ENCODE measurements at places on chromosomes 3 and 15.

- no peak for DNase-seq
Observed at GRCh38 chr3:62500556-62501288, 127.4 kb upstream of the FEZF2 start.

GRCh38 chr3:339351-339750 lies 142.8 kb downstream of the CHL1 start:
- no peak for DNase-seq

GRCh38 chr3:117793622-117794265 lies 1084.2 kb downstream of the TUSC7 start:
- DNase-seq, result no peak

DNA sequence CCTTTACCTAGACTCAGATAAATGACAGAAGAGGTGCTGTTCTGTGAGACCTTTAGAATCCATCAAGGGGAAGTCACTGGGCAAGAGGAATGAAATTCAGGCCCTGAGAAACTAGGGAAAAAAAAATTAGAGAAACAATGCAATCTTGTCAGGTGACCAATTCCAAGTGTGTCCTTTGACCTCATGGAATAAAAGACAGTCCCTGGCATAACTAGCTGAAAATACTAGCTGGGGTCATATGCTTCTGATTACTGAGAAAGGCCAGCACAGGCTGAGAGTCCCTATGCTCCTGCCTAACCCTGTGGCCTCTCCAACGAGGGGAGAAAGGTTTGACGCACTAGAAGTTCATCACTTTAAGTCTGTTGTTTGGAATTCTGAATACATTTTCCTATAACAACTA lies 167.3 kb downstream of the XXYLT1 start:
- no peak for DNase-seq

DNA sequence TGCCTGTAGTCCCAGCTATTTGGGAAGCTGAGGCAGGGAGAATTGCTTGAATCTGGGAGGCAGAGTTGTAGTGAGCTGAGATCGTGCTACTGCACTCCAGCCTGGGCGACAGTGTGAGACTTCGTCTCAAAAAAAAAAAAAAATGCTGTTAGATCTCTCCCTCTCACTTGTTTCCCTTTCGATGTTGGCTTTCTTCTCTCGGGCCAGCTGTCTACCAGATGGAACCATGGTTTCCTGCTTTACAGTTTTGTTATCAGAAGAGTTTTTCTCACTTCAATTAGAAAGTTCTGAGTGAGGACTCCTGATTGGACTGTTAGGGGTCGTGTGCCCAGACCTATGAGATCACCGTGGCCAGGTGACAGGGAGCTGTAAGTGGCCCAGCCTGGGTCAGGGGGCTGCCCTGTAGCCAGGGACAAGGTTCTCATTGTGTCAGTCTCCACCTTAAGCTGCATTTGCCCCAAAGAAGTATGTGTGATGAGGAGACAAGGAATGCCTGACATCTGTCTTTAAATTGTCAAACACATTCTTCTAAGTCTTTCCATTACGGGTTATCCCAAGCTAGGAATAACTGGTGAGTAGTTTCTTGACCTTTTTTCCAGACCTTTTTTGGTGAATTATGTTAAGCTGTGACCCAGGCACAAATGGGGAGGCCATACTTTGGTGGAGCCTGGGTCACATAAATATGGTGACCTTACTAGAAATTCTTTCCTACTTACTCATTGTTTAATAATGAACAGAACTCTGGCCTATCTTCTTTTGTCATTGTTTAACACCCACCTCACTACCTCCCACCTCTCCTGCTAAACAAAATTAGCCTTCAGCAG lies 25.2 kb downstream of the SNAPC5 start:
- DNase-seq, result no peak

- DNase-seq, result no peak
Observed at GRCh38 chr3:191105418-191105817, 93.6 kb upstream of the OSTN start.

DNA sequence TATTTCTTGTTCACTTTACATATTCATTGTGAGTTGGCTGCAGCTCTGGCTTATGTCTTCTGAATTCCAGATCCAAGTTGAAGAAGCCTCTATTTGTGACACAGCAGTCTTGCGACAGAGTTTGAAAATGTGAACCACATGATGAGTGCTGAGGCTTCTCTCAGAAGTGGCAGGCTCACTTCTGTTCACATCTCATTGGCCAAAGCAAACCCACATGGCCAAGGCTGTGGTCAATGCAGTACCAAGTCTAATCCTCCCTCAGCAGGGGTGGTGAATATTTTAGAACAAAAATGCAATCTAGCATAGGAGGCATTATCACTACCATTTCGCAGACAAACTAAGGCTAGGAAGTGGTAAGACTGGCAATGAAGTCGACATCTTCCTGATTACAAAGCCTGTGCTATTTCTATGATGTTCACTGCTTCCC lies 45.2 kb downstream of the CDCP1 start:
- no peak for DNase-seq

GRCh38 chr3:128794067-128794768 lies 68.2 kb downstream of the RAB7A start:
- DNase-seq, result no peak

DNA sequence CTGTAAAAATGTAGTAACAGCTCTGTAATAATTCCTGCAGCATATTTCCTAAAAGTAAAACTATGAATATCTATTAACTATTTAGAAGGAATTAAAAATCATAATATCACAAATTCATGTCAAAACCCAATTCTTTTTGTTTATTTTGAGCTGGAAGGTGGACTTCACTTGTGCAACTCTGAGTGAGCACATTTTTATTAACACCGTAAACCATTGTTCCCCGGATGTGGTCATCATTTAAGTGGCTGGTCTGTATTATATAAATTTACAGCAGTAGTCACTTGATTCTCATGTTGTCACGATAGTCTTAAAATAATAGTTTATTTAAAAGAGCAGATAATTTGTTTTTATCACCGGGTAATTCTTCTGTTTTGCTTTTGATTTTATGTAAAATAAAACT lies 43.0 kb upstream of the UTS2B start:
- DNase-seq, result no peak

DNA sequence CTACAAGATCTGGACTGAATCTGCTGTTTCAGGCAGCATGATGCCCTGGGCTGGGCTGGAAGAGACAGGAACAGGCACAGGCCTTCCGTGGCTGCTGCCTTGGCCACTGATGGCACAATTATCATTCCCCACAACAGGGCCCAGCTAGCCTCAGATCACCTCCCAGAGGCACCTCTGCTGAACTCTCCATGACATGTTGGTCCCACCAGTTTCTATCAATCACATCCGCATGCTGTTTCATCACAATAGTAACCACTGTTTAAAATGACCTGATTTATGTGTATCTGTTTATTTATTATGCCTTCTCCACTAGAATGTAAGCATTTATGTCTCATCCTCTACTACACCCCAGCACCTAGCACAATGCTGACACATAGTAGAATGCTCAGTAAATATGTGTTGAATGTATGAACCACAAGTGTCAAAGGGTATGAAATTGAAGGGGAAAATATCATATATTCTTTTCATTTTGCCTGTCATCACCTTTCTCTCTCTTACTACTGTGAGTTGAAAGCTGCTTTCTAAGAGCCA lies 32.7 kb upstream of the ZBTB38 start:
- no peak for DNase-seq

- no peak for DNase-seq
Observed at GRCh38 chr3:146834917-146835316, 229.8 kb upstream of the PLSCR5 start.

DNA sequence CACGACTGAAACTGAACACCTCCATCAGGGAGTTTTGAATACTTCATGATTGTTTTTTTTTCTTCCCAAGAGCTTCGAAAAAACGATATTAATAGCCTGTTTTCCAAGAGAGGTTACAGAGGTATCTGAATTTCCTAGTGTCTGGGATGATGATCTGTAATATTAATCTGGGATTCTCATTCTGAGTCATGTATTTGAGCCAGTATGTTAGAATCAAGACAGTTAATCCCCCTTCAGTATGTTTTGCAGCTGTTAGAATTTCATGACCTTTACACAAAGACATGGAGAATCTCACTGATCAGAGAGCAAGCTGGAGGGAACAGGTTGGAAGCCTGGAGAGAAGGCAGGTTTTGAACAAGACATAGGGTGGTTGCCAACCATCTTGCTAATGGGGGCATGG lies 234.5 kb upstream of the GAP43 start:
- DNase-seq, result no peak

DNA sequence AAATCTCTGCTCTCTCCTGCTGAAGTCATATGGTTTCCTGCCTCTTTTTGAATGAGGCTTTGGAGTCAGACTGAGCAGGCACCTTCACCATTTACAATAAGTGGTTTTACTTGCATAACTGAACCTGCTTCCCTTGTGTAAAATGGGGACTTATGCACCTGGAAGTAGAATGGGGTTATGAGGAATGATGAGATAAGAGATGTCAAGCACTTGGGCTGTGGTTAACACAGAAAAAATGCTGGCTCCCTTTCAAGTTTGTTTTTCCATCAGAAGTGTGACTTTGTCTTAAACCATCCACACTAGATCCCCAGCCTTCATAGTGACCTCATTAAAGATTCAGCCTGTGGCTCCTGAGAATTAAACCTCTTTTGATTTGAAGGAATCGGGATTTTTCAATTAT lies 5.2 kb downstream of the EXOSC7 start:
- no peak for DNase-seq
